CD4-positive, alpha-beta T cell treated with Interleukin-21 for 1 hour (primary cell): ENCODE measurements at places on chromosomes 6 and 20.

DNA sequence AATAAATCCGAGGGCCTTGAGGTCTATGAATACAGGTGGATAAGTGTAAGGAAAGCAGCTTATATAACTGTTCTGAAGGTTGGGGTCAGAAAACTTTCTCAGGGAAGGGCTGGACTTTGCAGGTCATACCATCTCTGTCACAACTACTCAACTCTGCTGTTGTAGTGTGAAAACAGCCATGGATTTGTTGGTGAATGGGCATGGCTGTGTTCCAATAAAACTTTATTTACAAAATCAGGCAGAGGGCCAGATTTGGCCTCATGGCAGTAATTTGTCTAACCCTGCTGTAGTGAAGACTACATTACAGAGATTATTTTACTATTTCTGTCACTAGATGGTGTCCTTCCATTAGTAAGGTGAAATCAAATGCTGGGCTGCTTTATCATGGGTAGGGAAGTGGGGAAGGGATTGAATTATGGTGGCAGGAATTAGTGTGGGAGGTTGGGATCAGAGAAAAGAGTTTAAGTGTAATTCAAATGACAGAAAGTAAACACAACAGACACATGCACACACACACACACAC is 409.6 kb upstream of the CHD6 start:
- DNase-seq = no peak

GRCh38 chr6:5950361-5950785 is 56.4 kb downstream of the NRN1 start:
- DNase-seq = no peak

DNA sequence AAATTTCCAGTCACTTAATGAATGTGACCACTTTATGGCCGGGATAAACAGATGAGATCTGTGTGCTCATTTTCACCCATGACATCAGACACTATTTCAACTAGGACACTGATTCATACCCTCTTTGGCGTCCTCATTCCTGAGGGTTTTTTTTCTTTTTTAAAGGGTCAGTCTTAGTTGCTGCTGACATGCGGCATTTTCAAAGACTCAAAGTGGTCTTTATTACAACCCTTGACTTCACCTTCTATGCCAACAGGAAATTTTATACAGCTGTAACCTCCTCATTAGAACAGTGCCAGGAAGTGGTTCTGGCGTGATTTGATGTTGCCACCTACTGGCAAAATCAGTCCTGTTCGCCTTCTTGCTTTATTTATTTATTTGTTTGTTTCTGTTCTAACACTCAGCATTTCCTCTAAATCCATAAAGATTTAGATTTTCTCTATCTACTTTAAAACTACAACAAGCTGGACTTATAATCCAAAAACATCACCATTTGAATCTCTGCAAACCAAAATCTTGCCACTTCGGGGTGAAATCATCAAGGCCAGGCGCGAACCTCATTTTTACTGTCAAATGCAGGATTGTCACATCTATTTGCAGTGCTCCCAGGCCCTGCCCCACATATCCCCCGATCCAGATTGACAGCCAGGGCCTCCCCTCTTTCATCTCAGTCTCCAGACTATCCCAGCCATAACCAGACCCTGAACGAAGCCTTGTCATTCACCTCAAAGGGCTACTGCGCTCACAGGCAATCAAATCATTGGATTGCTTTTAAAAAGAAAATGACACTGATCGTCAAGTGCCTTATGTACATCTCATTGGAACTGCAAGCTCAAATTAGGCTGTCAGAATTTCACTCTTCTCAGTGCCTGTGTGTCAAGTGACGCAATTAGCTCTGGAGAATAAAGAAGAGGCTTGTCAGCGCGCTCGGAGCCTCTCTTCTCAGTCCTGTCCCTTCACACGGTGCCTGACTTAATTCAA is 77.5 kb downstream of the C6orf118 start:
- DNase-seq = no peak

DNA sequence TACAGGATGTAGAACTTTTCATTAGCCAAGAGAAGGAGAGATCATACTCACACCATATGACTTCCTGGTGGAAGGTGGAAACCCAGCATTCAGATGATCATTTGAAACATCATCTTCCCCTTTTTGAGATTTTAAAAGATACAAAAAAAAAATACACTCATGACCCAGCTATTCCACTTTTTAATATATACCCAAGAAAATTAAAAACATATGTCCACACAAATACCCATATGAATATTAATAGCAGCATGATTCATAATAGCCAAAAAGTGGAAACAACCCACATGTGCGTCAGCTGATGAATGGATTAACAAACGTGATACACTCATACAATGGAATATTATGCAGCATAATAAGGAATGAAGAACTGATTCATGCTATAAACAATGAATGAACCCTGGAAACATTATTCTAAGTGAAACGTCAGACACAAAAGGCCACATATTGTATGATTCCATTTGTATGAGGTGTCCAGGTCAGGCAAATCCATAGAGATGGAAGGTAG is 130.0 kb upstream of the SGK1 start:
- DNase-seq = no peak

GRCh38 chr6:109595998-109596397 is 95.0 kb downstream of the AK9 start:
- DNase-seq = peak; percentile 10

- DNase-seq = no peak
Measured at GRCh38 chr20:25032065-25032477, 25.9 kb downstream of the ACSS1 start.

GRCh38 chr20:57457243-57458095 is 66.3 kb downstream of the RBM38 start:
- DNase-seq = no peak

- DNase-seq = no peak
Measured at GRCh38 chr6:100774681-100775080, 106.4 kb downstream of the ASCC3 start.

DNA sequence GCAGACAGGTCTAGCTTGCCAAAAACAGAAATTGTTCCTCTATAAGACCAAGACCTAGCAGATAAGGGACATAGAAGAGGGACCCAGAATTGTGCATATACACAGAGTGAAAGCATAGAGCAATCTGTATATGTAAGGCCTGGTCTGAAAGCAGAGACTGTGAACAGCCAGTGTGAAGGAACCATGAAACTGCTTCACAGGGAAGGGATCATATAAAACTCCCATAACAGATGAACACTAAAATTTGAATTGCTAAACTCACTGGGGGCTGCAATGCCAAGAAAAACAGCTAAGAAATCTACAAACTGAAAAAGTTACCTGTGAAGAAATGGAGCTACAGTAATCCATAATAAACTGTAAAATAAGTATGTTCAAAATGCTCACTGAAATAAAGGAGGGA is 7.0 kb downstream of the ZUP1 start:
- no peak for DNase-seq

- no peak for DNase-seq
Measured at GRCh38 chr6:18507018-18507415, 119.9 kb downstream of the RNF144B start.

- no peak for DNase-seq
Measured at GRCh38 chr6:17865798-17866725, 121.4 kb downstream of the KIF13A start.

DNA sequence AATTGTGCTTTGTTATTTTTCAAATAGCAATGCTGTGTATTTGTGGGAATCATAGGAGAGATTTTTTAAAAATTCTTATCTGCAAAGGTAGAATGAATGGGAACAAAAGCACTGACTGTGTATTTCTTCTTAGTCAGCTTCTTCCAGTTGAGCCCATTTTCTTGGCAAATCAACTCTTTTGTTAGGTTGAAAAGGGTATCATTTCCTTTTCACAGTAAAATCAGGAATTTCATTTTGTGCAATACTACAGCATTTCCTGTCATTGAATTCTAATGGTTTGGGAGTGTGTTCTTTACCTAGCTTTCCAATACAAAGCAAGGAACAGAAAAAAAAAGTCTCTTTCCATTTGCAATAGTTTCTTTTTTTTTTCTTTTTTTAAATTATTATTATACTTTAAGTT is 19.0 kb upstream of the EXOC2 start:
- no peak for DNase-seq

GRCh38 chr6:28910901-28911690 is 12.7 kb downstream of the TRIM27 start:
- no peak for DNase-seq

DNA sequence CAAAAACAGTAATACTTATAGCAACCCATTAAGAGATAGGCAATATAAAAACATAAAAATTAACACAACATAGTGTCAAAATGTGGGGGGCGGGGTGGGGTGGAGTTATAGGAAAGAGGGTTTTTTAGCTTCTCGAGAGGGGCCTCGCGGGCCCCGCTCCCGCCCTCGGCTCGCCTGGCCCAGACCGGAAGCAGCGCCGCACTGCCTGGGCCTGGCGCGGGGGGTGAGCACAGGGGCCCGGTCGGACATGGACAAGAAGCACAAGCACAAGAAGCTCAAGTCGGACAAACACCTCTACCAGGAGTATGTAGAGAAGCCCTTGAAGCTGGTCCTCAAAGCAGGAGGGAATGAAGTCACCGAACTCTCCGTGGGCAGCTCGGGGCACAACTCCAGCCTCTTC is 53.4 kb downstream of the REV3L start:
- no peak for DNase-seq

- no peak for DNase-seq
Measured at GRCh38 chr20:22368235-22368634, 216.1 kb downstream of the FOXA2 start.

- DNase-seq = no peak
Measured at GRCh38 chr6:19869464-19869863, 32.3 kb downstream of the ID4 start.
